ENCODE measurements at places on chromosomes 5 and 9.

GRCh38 chr9:132901858-132902831 lies 23.4 kb downstream of the SPACA9 start:
- peak; percentile 91 for DNase-seq

DNA sequence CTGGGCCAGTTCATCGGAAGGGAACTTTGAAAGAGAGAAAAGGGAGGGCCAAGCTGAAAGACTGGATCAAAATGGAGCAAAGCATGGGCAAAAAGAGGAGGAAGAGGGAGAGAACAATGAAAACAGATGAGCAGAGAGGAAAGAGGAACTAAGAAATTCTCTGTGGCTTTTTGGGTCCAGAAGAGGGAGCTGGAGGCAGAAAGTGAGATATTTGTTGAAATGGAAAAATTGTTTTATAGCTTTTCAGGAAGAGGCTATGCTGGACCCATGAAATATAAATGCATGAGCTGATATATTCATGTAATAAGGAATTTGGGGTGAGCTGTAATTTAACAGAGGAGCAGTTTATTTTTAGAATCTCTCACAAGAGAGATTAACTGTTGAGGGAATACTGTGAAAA lies 457.3 kb downstream of the DMAC1 start:
- DNase-seq = no peak

DNA sequence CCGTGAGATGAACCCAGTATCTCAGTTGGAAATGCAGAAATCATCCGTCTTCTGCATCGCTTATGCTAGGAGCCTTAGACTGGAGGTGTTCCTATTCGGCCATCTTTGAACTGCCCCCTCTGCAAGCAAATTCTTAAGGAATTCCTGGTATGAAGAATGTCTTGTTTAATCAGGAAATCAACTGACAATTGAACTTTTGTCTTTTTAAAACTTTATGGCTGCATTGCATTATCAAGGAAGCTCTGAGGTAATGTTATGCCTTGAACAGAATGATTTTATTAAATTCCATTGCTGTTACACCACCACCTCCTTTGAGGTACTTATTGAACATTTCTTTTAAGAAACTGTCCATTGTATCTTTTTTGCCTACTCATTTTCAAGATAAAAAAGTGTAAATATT lies 1915.7 kb upstream of the CDH9 start:
- DNase-seq = no peak

DNA sequence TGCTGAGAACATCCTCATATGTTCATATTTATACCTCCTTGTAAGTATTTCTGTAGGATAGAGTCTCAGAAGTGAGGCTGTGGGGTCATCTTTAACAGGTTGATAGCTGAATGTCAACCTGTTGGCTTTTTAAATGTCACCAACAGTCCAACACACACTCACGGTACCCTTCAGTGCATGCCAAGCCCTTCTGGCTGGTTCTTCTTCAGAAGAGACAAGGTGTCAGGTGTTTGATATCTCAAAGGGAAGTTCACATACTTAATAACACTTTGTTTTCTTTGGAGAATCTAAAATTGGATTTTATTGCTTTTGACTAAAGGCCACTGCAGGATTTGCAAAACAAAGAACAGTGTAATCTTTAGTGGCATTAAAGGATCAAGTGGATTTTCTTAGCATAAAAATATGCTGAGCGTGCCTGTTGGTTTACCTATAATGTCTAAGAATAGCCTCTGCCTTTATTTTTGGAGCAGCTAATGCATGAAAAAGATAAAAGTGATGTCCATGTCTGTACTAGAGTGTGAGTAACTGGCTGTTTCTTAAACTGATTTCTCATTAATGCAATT lies 58.2 kb downstream of the RGS3 start:
- DNase-seq = no peak

DNA sequence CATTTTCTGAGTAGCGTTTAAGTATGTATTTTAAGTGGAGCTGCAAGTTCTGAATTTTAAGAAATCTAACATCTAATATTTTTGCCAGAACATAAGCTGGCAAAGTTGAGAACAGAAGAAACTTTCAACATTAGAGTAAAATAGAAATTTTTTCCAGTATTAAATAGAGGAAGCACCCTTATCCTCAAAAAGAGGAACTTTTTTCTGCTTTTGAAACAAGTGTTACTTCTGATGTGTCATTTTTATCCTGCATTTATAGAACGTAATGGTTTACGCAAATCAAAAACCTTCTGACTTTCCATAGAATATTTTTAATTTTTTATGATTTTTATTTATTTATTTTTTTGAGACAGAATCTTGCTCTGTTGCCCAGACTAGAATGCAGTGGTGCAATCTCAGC lies 21.8 kb downstream of the ZBED3 start:
- no peak for DNase-seq

GRCh38 chr5:43967165-43967564 lies 364.2 kb downstream of the NNT start:
- DNase-seq = no peak

GRCh38 chr9:133715295-133715865 lies 22.8 kb downstream of the SARDH start:
- DNase-seq = no peak

DNA sequence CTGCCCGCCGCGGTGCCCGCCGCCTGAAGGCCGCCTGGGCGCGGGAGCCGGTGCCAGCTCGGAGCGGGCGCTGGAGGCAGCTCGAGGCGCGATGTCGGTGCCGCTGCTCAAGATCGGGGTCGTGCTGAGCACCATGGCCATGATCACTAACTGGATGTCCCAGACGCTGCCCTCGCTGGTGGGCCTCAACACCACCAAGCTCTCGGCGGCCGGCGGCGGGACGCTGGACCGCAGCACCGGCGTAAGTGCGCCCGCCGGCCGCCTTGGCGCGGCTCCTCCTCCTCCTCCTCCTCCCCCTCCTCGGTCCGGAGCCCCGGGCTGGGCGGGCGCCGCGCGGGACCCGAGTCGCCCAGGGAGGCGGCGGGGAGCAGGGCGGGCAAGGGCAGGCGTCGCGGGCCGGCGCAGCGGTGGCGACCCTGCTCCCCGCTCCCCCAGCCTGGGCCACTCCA lies 455 bp downstream of the OLFM1 start:
- DNase-seq = no peak

DNA sequence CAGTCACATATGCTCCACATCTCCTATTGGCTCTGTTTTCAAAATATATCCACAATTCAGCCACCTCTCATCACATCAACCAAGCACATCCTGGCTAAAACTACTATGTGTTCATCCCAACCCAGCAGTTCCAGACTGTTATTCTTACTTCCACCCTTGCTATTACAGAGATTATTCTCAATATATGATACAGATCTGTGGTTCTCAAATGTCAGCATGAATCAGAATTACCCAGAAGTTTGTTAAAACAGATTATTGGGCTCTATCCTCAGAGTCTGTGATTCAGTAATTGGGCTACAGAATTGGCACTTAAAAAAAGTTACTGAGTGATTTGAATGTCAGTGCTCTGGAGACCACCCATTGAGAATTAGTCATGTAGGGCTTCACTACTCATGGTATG lies 78.8 kb upstream of the IZUMO3 start:
- no peak for DNase-seq

DNA sequence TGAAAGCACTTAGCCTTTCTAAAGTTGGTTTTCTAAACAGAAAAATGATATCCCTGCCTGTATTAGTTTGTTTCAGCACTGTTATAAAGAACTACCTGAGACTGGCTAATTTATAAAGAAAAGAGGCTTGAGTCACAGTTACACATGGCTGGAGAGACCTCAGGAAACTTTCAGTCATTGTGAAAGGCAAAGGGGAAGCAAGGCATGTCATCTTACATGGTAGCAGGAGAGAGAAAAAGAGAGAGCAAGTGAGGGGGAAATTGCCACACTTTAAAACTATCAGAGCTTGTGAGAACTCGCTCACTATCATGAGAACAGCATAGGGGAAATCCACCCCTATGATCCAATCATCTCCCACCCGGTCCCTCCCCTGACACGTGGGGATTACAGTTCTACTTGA lies 64.9 kb downstream of the FAM170A start:
- no peak for DNase-seq

DNA sequence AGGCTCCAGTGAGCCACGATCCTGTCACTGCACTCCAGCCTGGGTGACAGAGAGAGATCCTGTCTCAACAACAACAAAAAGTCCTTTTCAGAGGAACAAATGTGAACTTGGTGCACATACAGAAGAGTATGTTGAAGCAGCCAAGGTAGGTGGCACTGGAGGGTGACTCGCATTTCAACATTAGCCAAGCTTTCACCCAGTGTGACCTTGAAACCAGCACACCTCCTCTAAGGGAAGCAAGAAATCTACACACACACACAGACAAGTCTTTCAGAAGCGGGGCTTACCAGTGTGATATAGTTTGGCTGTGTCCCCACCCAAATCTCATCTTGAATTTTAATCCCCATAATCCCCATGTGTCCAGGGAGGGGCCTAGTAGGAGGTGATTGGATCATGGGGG lies 225.2 kb downstream of the SEMA5A start:
- DNase-seq = no peak

DNA sequence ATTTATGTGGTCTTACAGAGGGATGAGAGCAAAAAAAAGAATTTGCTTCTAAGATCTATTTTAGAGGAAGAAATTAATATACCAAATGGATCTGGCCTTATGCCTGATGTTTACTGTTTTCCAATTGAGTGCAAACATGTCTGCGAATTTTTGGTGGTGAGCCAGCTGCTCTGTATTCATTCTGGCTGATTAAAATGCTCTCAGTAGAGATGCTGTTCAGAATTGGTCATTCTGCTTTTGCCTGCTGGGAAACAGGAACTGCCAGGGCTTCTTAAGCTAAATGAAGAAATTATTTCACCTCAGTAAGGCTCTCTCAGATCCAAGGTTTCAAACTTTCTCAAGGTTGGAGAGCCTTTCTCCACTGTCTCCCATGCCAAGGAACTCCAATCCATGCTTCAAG lies 132.0 kb upstream of the SV2C start:
- no peak for DNase-seq

- DNase-seq = no peak
Observed at GRCh38 chr5:97452646-97453045, 269.6 kb upstream of the RIOK2 start.

DNA sequence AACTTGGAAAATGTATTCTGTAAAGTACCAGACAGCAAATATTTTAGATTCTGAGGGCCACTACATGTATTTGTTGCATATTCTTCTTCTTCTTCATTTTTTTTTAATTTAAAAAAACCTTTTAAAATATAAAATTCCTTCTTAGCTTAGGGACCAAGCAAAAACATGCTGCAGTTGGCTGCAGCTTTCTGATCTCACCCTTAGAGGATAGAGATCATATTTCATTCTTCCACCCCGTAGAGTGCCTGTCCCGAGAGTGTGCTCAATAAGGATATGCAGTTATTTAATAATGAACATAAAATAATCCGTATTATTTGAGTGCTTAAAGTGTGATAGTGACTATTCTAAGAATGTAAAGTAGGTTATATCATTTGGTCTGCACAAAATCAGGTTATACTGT lies 204.2 kb upstream of the CD180 start:
- no peak for DNase-seq

GRCh38 chr9:109568568-109569210 lies 70.6 kb upstream of the PTPN3 start:
- no peak for DNase-seq

DNA sequence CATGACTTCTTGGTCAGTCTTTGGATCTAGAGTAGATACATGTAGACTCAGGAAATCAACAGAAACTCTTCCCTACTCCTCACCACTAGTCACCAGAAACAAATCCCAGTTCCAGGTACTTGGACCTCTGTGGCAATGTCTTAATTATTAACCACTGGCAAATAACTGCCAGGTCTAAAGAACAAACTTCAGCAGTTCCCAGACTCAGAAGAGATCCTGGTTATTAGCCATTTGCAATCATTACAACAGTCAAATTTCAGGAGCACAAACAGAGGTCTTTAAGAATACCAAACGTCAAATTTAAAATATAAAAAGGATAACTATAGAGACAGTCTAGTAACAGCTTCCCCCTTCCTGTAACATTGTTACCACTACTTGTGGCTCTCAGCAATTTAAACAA lies 10.2 kb downstream of the DIAPH1 start:
- no peak for DNase-seq

DNA sequence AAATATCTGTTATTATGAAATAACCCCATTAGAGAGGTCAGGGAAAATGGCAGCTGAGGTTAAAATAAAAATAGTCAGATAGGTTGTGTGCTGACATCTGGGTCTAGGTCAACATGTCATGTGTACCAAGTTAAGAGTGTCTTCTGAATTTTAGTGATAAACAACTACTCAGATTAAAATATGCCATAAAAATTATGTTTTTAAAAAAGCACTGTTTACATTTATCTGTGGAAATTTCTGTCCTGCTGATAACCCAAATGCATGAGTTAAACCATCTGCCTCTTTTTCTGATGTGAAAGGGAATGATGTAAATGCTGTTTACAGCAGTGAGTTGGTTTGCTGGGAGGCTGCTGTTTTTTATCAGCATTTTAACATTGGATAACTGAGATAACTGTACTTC lies 361.2 kb upstream of the TARS1 start:
- no peak for DNase-seq

- no peak for DNase-seq
Observed at GRCh38 chr9:134054891-134055811, 12.7 kb downstream of the BRD3 start.

GRCh38 chr9:72788966-72789735 lies 163.7 kb downstream of the ALDH1A1 start:
- DNase-seq = no peak

- DNase-seq = no peak
Observed at GRCh38 chr5:76782444-76782843, 36.4 kb upstream of the F2RL1 start.

- no peak for DNase-seq
Observed at GRCh38 chr5:1784197-1785050, 15.2 kb downstream of the MRPL36 start.

DNA sequence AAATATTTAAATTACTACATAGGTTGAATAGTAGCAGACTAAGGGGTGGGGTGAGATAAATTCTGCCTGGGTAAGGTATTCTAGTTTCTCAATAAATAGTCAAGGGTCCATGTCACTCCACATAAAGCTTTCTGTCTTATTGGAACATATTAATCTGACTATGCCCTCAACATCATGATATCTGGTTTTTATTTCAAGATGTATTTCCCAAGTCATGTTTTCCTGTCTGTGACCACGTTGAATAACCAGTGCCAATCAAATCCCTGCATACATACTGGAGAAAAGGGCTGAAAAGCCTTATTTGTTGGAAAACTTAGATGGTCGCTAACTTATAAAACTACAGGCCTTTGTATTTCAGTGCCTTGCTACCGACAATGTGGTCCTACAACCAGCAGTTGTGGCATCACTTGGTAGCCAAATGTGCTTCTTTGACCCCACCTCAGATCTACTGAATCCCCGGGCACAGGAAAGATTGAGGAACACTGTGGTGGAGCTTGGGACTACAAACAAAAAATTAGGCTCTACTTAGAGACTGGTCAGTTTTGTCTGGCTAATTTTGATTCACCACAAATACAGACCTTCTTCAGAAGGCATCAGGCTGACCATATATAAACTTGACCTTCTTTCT lies 39.4 kb downstream of the ALDH1A1 start:
- DNase-seq = no peak

DNA sequence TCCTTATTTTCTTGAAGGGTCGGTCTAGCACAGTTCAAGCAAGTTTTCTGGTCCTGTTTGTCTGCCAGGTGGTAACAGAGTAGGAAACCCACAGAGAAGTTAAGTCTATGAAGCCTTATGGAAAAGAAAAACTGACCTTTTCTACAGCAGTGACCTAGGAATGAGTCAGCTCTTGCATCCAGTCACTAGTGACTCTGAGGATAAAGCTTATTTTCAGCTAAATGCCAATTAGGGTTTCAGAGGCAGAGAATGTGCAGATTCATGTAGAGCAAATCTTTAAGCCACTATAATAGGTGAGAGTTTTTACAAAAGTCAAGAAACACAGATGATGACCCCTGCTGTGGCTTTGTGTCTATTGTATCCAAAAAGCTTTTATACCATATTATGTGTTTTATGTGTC lies 100.7 kb downstream of the CWC27 start:
- no peak for DNase-seq

Measured in hematopoietic multipotent progenitor cell (in vitro differentiated cells).